Lower lobe of right lung (tissue), 2 donors: ENCODE measurements at places on chromosomes 2 and 18. TPM values are rescaled to one million over a fixed set of nuclear protein-coding genes. Genes with fewer than 3 reads are reported as not detected.

GRCh38 chr2:9423100-9423921 lies at the start of the genes CPSF3 and ITGB1BP1:
Gene CPSF3 (plus strand): TSS chr2:9423654. CDS start chr2:9423774, 120 bp downstream.
Gene ITGB1BP1 (minus strand): TSS chr2:9423528. CDS start chr2:9418697, 4,831 bp downstream.
- peak within 1 kb of the TSS; percentile 90 for H3K4me3 ChIP-seq
- H3K27ac ChIP-seq: peak within 1 kb of the TSS; percentile 87
- peaks cover 30% of the 10 kb centered on the region for H3K4me1 ChIP-seq
- DNase-seq: peak; percentile 98
- no peaks in the 10 kb centered on the region for H3K27me3 ChIP-seq
- H3K36me3 ChIP-seq: peaks cover 3% of the 10 kb centered on the region

- no peak for DNase-seq
- H3K27ac ChIP-seq: no peak overlapping the region
- H3K36me3 ChIP-seq: no peaks in the 10 kb centered on the region
- no peak overlapping the region for H3K4me3 ChIP-seq
Observed at GRCh38 chr18:47777626-47778025, 152.8 kb downstream of the SMAD2 start.

DNA sequence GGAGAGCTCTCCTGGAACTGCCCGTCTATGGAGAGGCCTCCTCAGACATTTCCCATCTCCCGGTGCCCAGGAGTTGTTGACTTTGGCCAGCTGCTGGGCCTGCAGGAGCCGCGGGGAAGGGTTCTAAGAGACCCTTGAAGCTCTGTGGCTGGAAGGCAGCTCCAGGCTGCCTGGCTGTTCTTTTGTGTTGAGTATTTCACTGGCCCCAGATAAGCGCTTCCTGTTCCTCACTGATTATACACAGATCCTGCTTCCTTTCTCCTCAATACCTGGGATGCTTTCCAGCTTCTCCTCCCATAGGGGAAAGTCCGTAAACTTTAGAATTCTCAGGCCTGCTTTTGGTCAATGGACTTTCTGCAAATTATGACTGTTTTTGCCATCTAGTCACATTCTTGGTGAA lies 57.8 kb downstream of the TGOLN2 start:
- peaks cover 35% of the 10 kb centered on the region for H3K4me1 ChIP-seq
- H3K4me3 ChIP-seq: no peak overlapping the region
- DNase-seq: no peak
- H3K27me3 ChIP-seq: no peaks in the 10 kb centered on the region

DNA sequence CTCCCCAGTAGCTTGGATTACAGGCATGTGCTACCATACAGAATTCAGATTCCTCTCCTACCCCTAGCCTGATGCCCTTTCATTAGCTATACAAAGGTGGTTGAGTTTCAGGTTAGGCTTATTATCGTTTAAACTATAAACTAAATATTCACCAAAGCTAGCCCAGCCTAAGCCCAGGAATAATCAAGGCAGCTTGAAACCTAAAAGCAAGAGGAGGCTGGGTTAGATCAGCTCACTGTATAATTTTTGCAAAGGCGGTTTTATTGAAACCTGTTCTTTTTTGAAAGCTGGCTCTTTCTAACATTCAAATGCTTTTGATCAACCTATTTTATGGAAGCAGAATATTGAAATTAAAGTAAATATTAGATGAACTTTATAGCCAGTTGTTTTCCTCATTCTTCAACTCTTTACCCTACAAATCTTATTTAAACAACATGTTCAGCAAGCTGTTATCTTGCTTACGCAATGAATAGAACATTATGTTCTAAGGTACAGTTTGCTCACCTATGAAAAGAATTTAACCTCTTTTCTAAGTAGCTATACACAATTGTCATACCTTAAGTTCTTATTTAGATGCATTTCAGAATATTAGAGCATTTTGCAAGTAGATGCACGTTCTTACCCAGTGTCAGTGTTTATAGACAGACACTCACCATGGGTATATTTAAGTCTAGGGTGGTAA lies 241.6 kb downstream of the NEDD4L start:
- no peak overlapping the region for H3K4me3 ChIP-seq
- no peak for DNase-seq
- peak overlapping the region; percentile 72 for H3K27ac ChIP-seq
- H3K36me3 ChIP-seq: no peaks in the 10 kb centered on the region
- no peaks in the 10 kb centered on the region for H3K27me3 ChIP-seq

DNA sequence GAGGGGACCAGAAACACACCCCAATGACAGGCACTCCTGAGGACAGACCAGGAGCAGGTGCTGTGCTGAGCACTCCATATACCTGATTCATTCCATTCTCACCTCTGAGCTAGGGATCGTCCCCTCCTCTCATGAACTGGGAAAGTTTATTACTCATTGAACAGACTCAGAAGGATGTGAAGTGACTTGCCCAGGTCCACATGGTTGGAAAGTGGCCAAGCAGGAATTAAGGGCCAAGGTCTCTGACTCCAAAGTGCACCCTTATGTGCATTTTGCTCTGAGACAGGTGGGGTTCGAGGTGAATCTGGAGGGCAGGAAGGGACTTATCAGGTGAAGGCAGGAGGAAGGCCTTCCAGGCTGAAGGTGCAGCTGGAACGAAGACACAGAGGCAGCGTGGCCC lies 25.1 kb upstream of the PLB1 start:
- no peak overlapping the region for H3K27ac ChIP-seq
- no peak for DNase-seq
- H3K36me3 ChIP-seq: no peaks in the 10 kb centered on the region
- H3K27me3 ChIP-seq: no peaks in the 10 kb centered on the region
- H3K4me1 ChIP-seq: no peaks in the 10 kb centered on the region

CHRNA1 gene
- not detected for total RNA-seq

DNA sequence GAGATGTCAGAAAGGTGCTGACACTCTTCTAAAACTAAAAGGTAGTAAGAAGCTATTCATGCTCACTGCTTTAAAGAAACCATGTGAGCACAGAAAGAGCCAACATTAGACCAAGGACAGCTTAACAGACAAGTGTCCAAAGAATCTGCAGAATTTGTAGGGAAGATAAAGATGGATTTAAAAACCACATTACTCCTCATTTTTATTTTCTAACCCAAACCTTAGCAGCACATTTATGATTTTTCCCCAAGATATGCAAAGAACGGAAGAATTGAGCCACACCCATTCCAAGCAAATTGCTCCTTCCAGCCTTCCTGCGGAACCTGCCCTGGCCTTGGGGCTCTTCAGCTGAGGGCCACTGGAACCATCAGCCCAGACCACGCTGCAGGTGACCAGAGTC lies 26.9 kb downstream of the MBP start:
- DNase-seq: no peak
- H3K4me1 ChIP-seq: peaks cover 96% of the 10 kb centered on the region
- H3K27ac ChIP-seq: peak overlapping the region; percentile 42
- no peaks in the 10 kb centered on the region for H3K27me3 ChIP-seq

GRCh38 chr2:39099870-39100728 lies 20.8 kb downstream of the SOS1 start:
- no peak for DNase-seq
- no peaks in the 10 kb centered on the region for H3K27me3 ChIP-seq
- no peak overlapping the region for H3K4me3 ChIP-seq
- peaks cover 18% of the 10 kb centered on the region for H3K4me1 ChIP-seq
- no peak overlapping the region for H3K27ac ChIP-seq
- H3K36me3 ChIP-seq: no peaks in the 10 kb centered on the region
